ENCODE measurements at places on chromosomes 7 and 10.

- DNase-seq: no peak
Observed at GRCh38 chr7:28630350-28630749, 218.0 kb downstream of the CREB5 start.

- DNase-seq: no peak
Observed at GRCh38 chr7:651032-651728, 75.3 kb upstream of the DNAAF5 start.

DNA sequence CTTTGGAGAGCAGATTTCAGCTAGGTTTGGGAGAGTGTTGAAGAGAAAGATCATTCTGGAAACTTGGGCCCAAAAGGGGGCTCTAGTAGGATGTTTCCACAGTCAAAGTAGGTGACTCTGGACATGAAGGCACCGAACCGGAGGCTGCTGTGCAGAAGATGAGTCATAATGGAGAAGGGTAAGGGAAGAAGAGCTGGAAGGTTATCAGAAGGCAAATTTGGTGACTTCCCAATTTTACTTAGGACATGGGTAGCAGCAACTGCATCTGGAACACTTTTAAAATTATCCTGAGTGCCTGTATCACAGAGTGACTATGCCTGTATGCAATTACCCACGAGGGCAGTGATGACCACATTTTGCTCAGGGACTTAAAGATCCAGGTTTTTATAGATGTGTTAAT lies 38.8 kb downstream of the PIK3AP1 start:
- no peak for DNase-seq

DNA sequence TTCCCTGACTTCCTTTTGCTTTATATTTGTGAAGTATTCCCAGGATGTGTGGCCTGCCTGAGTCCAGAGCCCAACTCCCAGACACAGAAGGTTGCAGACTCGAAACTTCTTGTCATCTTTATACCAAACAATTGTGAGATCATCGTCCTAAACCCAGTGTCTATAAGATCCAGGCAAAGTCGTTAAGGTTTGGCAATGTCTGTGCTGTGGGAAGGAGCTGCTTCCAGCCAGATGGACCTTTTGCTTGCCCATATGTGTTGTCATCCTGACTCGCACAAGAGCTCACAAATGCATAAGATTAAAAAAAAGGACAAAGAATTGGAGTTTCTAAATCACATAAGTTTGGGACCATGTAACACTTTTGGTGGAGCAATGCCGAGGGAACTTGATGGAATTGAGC lies 37.0 kb downstream of the WNT2 start:
- no peak for DNase-seq

DNA sequence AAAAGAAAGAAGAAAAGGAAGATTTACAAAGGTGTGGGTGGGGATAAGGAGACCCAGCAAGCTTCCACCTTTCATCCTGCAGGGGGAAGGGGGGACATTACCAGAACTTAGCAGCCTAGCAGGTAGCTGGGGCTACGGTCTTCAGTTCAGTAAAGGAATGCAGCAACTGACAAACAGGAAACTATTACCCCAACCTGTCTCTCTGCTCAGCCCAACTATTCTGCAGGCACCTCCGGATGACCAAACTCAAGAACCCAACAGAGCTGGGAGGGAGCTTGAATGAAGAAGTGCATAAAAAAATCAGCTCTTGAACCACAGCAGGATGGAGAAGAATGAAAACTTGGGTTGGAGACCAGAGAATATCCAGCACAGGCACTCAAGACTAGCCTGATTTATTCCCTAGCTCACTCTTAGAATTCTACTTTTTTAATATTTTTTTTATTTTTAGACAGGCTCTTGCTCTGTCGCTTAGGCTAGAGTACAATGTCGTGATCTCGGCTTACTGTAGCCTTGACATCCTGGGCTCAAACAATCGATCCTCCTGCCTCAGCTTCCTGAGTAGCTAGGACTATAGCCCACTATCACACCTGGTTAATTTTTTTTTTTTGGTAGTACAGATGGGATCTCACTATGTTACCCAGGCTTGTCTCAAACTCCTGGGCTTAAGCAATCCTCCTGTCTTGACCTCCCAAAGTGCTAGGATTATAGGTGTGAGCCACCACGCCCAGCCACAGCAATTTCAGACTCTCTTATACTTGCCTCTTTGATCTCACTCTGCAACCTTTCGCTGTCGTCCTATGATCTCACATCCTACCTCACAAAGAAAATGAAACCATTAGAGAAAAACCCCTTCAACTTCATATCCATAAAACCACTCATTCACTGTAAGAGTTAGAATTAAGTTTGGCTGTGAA lies 18.5 kb upstream of the C10orf67 start:
- no peak for DNase-seq

DNA sequence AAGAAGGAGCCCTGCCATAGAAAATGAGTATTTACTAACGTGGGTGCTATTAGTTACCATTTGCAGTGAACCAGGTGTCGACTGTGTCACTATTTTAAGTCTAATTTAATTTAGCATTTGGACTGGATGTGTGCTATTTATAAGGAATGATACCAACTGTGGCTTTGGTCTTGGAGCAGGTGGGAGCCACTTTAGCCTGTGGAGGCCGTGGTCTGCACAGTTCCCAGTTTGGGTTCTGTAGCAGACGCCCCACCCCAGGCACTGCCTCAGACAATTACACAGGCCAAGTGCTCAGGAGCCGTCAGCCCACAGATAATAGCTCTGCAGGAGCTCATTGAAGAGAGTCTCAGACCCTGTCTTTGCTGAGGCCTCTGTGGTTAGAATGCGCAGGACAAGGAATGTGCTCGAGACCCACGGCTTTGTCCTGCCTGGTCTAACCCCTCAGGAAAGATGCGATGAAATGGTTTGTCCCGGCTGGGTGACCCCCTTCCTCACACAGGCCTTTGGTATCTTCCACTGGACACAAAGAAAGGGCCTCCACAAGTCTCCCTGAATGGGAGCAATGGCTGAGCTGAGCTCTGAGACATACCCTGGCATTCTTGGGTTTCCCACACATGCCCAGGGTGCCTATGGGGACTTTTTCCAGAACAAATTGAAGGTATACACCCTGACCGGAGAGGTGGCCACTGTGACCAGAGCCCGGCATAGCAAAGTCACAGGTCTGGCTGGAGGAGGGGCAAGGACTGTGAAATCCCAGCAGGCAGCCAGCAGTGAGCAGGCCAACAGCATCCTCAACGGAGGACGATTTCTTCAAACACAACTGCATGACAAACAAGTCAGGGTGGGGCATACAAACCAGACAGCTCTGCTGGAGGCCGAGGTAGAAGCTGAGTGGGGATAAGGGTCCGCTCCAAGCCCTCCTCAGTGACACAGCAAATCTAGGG lies 251.2 kb downstream of the ARHGAP12 start:
- no peak for DNase-seq

DNA sequence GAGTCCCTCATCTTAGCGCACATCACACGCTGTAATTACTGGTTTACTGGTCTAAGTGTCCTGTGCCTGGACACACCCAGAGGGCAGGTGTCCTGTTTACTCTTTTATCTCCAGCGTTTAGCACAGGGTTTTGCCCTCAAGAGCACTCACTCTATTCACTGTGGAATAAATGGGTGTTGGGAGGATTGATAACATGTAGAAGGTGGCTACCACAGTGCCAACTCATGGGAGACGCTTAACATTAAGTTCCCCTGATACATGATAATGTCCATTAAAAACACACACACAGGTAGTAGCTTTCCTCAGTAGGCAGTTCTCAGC lies 96.1 kb upstream of the EFCAB10 start:
- no peak for DNase-seq

DNA sequence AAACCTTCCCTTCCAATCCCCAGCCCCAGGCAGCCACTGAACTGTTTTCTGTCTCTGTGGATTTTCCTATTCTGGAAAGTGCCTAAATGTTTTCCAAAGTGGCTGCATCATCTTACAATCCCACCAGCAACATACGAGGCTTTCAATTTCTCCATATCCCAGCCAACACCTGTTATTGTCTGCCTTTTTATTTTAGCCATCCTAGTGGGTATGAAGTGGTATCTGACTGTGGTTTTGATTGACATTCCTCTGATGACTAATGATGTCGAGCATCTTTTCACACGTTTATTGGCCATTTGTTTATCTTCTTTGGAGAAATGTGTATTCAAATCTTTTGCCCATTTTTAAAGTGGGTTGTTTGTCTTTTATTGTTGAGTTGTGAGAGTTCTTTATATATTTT lies 6.2 kb upstream of the SMC3 start:
- DNase-seq: no peak

- DNase-seq: no peak
Observed at GRCh38 chr10:91104193-91105041, 116.0 kb upstream of the PCGF5 start.

GRCh38 chr10:33716501-33717267 lies 382.2 kb upstream of the NRP1 start:
- DNase-seq: no peak

GRCh38 chr10:58555930-58556311 lies 43.2 kb downstream of the BICC1 start:
- no peak for DNase-seq

DNA sequence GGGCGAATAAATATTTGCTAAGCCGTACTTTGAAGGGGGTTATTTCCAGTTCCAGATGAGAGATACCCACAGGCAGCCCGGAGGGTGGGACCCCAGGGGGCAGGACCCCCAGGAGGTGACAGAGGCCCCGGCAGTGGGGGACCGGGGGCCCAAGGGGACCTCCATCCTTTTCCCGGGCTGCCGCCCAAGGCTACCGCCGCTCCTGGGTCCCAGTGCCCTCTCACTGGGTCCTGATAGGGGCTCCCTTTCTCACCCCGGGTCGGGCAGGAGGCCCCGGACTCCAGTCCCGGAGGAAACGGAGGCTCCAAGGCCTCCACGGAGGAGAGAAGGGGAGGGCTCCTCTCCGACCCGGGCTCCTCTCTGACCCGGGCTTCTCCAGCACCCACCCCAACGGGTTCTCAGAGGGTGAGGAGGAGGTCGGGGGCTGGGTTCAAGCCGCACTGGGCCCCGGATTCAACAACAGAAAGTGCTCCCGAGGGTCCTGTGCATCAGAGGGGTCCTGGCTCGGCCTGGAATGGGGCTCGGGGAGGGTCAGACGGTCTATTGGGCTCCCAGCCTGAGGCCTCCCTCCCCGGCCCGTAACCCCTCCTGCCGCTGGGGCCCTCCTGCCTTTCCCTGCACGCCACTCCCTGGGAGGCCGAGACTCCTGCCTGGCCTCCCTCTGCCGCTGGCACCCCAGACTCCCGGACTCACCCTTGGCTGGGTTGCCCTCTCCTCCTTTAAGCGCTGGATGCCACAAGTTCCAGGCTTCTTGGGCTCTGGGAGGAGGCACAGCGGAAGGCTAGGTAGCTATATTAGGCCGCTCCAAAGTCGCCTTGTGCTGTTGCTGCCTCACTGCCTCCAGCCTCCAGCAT lies 62.5 kb downstream of the ZNF37A start:
- DNase-seq: no peak

DNA sequence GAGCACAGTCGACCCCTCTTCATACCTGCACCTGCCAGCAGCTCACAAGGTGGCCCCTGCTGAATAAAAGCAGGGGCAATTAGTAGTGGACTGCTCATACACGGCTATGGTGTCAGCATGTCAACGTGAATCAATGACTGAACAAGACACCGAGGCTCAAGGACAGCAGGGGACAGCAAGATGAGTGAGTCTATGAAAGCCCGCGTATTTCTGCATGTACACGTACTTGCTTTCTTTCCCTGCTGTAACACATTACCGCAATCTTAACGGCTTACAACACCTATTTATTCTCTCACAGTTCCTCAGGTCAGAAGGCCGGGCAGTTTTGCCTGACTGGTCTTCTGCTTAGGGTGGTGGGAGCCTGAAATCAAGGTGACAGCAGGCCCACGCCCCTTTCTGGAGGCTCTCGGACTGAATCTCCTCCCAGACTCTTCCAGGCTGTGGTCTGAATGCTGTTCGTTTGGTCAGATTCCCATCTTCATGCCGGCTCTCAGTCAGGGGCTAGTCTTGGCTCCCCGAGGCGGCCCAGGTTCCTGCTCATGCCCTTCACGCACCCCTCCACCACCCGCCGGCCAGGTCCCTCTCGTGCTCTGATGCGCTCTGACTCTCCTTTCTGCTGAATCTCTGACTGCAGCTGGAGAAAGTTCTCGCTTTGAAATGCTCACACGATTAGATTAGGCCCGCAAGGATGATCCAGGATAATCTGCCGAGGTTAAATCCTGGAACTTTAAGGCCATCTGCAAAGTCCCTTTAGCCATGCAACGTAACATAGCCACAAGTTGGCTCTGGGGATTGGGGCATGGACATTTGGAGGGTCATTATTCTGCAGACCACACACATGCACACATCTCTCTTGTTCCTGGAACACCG lies 7.8 kb upstream of the PPP2R2D start:
- DNase-seq: no peak

GRCh38 chr10:69866688-69867461 lies 65.2 kb downstream of the COL13A1 start:
- DNase-seq: no peak

- no peak for DNase-seq
Observed at GRCh38 chr7:139855498-139856270, 26.6 kb downstream of the TBXAS1 start.

DNA sequence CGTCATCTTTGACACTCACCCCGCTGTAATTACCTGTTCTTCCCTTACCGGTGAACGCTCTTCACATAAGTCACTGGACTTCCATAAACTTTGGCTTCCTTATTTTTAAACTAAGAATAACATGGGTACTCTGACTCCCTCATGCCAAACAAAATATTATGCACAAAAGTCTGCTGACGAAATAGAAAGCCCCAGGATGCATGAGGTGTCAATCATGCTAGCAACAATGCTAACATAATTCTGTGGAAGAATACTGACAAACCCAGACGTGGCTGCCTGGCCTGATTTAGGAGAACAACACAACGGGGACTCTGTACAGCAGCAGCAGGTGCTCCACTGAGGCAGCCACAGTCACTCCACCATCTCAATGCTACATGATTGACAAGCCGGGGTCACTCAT lies 137.5 kb downstream of the CCDC71L start:
- no peak for DNase-seq

DNA sequence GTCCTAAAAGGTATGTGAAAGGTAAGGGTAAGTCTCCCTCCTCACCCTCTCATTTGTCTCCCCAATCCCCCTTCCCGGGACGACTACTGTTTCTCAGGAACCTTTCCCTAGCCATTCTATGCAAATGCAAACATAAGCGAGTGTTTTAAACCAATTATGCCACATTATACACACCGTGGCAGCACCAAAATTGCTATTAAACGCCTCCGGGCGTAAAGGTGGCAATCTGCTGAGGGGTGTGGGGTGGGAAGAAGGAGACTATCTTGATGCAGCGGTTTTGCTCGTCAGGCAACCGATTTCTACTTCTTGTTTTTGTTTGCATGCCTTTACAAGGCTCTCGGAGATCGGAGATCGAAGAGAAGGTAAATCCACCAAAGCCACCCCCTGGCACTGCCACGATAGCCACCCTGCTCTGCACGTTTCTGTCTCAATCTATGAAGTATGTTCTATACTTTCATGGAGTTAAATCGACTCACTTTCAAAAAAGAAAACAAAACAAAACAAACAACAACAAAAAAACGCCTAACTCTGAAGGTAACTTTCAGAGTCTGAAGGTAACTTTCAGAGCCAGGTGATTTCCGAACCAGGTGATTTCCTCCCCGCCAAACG lies 46.0 kb upstream of the CDK1 start:
- DNase-seq: no peak

DNA sequence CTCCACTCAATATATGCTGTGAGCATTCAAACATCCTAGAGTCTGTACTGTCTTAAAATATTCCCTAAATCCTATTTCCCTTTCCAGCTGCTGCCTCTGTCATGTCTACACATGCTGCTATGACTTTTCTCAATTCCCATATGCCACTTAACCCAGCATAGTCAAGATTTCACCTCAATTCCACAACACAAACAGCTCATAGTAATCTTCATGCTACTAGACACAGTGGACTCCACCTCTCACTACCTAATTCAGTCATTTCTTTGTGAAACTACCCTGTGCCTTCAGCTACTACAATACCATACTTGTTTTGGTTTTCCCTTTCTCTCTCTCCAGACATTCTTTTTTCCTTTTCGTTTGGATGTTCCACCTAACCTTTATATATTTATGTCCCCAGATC lies 45.5 kb downstream of the GSAP start:
- DNase-seq: no peak

Data from activated CD8-positive, alpha-beta memory T cell treated with anti-CD3 and anti-CD28 coated beads, Interleukin-2, amount 50 U/mL, for 48 hours (primary cell).